ENCODE measurements at places on chromosomes 3 and 15.

- DNase-seq, result no peak
Observed at GRCh38 chr3:176375519-176375918, 821.8 kb downstream of the TBL1XR1 start.

GRCh38 chr3:148657470-148657869, 40.2 kb upstream of the AGTR1 start:
- DNase-seq, result no peak

DNA sequence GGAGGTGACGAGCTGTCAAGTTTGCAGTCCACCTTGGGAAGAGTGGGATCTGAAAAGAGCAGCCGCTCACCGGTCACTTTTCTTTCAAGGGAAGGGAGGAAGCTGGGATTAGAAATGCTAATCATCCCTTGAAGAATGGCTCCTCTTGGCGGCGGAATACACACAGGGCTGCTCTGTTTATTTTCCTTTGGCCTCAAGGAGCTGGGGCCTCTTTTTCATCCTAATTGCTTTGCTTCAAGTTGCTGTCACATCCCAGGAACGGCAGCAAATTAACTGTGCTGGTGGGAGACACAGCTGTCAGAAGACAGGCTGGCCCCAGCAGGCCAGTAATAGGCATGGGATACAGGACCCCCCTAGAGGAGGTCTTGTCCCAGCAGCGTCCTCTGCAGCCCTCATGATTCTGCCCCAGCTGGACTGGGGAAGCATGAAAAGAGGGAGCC, 6.7 kb downstream of the KBTBD13 start:
- no peak for DNase-seq

- DNase-seq, result no peak
Observed at GRCh38 chr3:114168150-114168549, 10.7 kb downstream of the DRD3 start.

DNA sequence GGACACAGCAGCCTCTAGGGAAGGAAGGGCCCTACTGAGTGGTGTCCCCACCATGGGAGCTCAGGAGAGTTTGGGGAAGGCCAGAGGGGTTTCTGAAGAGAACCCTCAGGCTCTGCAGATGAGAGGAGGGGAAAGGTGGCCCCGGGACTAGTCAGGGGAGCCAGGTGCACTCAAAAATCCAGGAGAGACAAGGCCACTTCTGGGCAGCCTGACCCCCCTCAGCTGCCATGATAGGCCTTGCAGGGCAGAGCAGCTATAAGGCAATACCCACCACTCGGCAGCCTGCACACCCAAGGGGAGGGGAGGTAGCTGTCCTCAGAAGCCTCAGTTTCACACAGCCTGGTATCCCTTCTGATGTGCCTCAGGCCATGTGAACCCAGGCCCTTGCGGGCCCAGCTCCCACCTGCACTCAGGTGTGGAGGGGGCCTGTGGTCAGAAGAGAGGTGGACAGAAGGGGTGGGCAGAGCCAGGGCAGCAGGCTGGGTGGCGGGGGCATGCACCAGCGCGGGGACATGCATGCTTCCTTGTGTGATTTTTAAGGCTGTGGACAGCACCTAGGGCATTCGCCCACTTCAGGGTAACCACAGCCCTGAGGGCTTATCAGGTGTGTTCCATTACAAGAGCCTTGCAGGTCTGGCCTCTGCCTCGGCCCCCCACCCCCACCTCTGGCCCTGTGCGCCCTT, 34.6 kb downstream of the SRPRB start:
- no peak for DNase-seq

DNA sequence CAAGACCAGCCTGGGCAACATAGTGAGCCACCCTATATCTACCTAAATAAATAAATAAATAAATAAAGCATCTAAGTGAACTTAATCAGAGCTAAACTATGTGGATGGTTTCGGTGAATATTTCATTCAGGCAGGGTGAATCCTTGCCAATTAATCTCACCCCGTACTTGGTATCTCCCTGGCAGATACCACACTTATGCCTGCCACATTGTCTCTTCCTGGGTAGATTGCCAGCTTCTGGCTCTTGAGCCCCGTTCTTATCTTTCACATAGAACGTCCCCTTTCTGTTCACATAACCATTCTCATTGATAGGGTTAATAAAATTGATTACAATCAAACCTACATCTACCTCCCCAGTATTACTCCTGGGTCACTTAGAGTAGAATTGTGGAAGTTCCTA, 7.0 kb downstream of the SNAP23 start:
- DNase-seq, result no peak

- DNase-seq, result no peak
Observed at GRCh38 chr3:73601481-73601880, 23.3 kb downstream of the PDZRN3 start.

DNA sequence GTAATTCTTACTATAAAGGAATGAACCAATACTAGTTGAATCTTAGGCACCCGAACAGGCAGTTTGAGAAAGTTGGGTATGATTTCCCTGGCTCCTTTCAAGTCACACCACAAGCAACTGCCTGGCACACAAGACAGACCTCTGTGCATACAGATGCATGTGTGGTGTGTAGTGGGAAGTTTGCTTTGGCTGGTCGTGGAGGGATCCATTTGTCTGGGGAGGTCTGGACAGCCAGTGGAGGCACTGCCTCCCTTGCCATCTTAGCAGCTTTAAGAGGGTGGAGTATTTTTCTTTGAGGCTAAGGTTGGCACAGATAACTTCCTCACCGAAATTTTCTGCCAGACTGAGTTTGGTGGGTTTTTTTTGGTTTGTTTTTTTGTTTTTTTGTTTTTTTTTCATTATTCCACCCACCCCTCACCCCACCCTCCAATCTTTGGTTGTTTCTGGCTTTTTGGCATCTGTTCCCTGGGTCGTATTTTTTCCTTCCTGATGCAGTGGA, 97.1 kb downstream of the TMEM212 start:
- DNase-seq, result no peak

DNA sequence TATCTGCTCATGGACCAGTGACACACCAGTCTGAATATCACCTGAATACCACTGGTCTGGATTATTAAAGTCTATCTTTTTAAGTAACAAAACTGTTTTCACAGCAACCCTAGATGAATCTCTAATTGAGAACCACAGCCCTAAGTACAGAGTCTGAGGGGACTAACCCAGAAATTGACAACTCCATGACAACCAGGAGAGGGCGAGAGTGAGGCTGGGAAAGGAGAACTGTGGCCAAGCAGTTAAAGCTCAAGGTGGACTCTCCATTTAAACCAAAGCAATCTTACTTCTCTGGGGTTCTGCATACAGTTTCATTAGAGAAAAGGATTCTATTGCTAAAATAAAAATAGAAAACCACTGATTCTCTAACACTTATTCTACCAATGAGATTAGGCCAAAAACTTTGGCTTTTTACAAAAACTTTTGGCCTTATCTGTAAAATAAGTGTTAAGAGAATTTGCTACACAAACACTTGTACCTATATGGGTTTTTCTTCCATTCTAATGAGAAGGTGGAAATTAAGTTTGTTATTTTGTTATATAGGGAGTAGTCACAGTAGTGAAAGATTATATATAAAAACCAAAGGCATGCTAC, 11.4 kb downstream of the NEK10 start:
- DNase-seq, result no peak

DNA sequence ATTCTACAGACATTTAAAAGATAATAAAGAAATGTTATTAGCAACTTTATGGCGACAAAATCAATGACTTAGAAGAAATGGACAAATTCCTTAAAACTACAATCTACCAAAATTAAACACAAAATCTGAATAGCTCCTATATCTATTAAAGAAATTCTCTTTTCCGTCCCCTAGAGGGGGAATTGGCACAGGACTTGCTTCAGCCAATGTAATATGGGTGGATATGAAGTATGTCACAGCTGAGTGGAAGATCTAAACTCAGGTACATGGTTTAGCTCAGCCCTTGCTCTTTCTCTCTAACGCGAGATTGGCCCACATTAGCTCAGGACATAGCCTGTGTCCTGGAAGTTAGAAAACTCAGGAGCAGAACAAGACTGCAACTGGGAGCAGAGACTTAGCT, 79.3 kb downstream of the DNAH12 start:
- no peak for DNase-seq

- no peak for DNase-seq
Observed at GRCh38 chr15:57328897-57329296, 47.4 kb upstream of the CGNL1 start.

DNA sequence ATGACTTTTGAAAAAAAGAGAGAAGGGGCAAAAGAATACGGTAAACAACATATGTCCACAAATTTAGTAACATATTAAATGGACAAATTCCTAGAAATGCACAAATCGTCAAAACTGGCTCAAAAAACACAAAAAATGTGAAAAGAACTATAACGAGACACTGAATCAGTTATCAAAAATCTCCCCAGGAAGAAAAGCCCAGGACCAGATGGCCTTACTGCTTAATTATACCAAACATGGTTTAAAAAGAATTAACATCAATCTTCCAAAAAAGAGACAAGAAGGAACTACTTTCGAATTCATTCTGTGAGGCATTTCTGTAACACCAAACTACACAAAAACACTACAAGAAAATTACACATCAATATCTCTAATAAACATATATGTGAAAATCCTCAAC, 117.4 kb downstream of the STAG1 start:
- DNase-seq, result no peak

GRCh38 chr3:46673151-46674030, 20.1 kb downstream of the ALS2CL start:
- no peak for DNase-seq

DNA sequence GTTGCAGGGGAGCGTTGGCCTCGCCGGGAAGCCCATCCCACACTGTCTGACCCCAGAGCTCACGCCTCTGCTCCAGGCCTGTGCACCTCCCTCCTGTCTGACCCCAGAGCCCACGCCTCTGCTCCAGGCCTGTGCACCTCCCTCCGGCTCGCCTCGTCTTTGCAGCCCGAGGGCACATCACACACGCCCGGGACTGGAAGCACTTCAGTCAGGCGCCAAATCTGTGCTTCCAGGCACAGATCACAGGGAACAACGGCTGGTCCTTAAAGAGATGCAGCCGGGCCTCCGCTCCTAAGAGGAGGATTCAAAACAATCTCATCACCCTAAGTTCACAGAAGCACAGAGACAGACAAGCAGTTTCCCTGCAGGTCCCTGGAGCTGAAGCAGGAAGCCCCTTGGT, 103.0 kb upstream of the RPL32 start:
- no peak for DNase-seq

DNA sequence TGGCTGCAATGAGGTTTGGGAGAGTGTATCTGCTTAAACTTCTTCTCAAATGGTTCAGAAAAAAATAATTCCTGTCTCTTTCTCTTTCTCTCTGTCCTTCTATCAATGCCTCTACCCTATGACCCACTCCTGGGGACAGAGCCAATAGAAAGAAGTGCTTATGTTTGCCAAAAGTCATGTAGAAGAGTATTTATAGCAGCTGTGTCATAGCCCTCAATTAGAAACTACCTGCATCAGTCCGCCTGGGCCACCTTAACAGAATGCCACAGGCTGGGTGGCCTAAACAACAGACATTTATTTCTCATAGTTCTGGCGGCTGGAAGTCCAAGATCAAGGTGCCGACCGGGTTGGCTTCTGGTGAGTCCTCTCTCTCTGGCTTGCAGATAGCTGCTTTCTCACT, 92.5 kb downstream of the HMG20A start:
- DNase-seq, result no peak

DNA sequence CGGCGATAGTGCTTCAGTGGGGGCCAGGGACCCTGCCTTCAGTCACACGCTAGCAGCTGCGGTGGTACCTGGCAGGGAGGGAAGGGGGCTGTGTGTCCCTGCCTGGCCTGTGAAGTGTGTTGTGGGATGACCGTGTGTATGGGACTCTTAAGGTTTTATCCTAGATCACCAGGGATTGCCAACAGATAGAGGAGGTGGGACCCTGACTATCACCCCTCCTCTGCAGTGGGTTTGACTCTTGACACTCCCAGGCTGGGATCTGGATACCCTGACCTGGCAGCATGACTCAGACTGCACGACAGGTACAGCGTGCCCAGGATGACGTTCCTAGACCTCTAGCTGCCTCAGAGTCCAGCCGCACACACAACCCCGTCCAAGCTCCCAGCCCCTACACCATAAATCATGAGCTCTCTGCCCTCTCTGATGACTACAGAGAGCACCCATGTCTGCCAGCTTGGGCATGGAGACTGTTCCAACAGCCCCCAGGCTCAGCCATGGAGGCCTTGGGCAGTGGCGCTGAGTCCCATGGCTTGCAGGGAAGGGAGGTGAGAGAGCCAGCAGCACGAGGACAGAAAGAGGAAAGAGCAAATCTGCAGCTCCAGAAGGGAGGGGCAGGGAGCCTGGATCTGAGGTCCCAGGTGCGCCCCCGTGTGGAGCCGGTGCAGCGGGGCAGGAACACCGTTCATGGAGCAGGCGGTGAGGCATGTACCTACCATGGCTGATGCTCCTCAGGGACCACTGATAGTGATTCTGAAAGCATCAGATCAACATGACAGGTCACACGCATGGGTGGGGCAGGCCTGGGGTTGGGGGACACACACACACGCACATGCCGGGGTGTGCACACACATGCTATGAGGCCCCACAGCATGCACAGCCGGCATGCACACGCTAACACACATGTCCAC, 71.0 kb downstream of the ADAMTS7 start:
- no peak for DNase-seq

GRCh38 chr3:186638259-186638658, 1.9 kb upstream of the FETUB start:
- DNase-seq, result no peak

DNA sequence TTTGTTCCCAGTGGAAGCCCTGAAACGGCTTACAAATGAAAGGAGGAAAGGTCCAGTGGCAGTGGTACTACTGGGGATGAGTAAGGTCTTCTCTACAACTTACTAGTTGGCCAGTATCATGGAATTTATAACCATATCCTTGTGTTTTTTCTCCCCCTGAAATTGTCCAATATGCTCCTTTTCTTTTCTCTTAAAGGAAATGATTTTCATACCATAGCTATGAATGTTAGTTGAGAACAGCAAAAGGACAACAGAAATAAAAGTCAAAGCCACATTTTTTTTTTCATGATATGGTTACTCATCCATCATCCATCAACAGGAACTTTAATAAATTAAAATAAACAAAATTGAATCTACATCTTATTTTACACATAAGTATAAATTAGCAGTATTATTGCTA, 450.4 kb downstream of the MFSD1 start:
- DNase-seq, result no peak

DNA sequence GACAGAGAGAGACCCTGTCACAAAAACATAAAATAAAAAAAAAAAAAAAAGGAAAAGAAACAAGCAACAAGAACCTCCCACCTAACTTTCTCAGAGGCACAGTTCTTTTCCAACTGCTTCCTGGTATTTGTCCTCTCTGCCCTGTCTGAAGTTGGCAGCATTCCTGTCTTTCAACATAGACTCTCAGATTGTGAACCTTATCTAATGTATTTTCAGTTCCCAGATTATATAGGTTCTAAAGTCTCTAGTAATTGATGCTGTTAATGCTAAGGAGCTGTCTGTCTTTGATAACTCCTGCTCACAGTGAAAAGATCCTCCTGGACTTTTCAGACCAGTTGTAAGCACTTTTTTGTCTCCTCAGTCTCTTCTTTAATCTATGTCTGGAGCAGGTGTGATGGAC, 199.5 kb upstream of the P2RY1 start:
- no peak for DNase-seq

DNA sequence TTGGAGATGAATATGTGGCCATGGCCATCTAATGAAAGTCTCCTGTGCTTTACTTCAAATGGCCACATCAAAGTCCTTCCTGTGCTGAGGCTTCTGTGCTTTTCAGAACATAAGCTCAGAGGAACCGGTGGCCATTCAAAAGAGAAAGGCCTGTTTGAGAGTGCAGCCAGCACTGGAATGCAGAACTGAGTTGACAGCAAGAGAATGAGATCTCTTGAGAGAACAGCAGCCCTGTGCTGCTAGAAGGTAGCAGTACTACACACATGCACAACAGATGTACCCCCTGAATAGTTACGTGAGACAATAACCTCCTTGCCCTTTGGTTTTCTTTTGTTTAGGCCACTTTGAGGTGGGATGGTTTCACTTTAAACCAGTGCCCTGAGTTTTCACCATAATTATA, 292.5 kb downstream of the PTPRG start:
- no peak for DNase-seq

Measured in cerebellar nuclear complex (tissue), 1 donor.